Progenitor cell of endocrine pancreas (in vitro differentiated cells): ENCODE measurements at places on chromosomes 12 and 14.

DNA sequence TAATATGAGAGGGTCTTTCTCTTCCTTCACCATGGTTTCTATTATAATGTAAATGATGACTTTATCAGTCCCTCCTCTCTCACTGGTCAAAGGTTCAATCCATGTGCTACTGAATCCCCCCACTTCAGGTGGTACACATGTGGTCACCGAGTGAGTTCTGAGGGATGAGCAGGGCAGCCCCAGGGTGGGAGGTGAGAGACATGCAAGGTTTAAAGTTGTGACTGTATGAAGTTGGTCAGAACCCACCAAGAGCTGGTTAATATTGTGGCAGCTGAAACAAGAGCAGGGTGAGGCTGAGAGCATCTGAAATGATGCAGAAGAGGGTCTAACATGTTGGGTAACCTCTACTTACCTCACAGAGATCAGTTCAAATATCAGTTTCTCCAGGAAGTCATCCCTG lies 444.7 kb upstream of the FBXO33 start:
- DNase-seq, result no peak

GRCh38 chr14:33555710-33556350 lies 395.0 kb downstream of the EGLN3 start:
- no peak for DNase-seq

- DNase-seq, result no peak
Observed at GRCh38 chr12:45613296-45613695, 116.2 kb upstream of the ARID2 start.

DNA sequence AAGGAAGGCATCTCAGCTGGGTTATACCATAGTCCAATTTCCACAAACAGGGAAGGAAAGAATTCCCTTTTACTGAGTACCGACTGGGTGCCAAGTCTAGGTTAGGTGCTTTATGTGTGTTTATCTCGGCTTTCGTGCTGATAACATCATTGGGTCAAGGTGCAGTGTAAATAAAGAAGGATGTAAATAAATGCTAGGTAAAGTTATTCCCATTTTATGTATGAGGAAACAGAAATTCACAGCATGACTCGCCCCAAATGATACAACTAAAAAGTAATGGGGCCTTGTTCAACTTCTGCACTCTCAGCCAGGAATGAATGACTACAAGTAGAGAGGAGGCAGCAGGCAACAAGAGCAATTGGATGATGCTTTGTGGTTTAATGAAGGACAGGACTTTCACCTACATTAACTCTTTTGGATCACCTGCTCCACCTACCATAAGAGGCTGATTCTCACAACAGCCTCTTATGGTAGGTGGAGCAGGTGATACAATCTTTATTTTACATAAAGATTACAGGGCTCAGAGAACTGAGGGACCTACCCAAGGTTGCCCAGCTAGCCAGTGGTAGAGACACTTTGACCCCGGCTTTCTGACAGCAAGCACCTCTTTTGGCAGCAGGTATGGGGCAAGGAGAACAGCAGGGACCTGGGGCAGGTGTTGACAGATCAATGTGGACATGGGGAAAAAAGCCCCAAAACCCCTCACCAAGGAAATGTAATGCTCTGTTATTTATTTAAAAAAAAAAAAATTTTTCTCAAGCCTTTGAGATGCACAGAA lies 213.4 kb upstream of the NUDT4 start:
- DNase-seq, result no peak

DNA sequence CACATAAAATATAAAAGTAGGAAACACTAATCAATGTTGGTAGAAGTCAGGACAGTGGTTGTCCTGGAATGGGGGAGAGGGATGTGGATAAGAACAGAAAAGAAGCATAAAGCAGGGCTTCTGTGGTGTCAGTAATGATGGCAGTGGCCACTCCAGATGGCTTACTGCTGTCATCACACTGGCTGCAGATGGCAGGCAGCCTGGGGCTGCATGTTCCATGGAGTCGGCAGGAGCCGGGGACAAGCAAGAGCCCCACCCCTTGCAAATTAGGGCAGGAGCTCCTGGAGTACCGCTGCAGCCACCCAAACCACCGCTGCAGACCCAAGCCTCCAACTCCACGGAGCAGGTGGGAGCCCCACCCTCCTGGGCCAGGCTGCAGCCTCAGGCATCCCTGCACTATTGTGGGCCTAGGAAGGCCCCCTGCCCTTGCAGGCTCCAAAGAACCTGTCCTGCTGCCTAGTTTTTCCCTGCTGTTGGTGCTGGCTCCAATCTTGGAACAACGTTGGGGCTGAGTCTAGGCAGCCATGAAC lies 28.8 kb upstream of the SLC5A8 start:
- no peak for DNase-seq

- DNase-seq, result no peak
Observed at GRCh38 chr12:79841248-79841877, 93.5 kb downstream of the PPP1R12A start.

GRCh38 chr14:70882776-70883492 lies 24.3 kb upstream of the PCNX1 start:
- no peak for DNase-seq

DNA sequence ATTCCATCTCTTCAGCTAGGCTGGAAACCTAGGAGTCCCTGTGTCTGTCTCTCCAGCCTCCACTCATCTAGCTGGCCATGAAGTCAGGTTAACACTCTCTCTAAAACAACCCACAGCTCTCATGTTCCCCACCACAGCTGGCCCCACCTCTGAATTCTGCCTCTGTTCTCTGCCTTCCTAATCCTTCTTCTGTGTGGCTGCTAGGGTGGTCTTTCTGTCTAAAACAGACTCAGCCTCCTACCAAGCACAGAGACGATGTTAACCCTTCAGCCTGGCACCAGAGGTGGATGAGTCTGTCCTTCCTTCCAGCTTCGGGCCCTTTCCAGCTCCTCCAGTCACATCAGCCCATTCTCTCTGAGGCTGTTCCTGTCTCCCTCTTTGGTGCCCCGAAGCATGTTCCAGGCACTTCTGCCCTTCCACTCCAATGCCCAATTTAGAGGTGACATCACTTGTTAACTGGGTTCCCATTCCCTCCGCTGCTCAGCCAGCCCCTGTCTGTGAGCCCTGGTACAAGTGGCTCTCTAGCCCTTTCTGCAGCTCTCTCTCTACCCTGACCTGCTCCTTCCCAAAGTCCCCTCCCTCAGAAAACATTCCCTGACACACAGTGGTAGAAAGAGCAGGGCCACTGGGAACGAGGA lies 9.1 kb downstream of the FIGNL2 start:
- DNase-seq, result no peak

DNA sequence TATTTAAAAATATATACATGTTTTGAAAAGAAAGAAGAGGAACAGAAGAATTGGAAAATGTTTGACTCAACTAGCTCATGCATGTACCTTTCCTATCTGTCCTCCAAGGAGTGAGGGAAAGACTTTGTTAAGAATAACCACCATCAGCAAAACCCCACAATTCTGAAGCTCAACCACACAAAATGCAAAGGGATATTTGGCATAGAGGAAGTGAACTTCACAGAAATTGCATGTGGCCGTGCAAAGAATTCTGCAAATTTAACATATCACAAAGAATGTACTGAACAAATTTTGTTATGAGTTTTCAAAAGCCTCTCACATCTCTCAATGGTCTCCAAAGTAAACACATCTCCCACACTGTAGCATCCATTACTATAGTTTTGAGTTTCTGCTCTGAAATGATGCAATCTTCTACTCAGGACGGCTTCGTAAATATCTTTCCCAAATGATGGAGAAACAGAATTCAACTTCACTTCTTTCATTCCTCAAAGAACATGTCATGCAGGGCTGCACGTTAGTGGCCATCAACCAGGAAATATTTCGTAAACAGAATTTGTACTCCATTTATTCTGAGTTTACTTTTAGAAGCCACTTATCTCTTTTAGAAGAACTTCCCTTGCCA lies 17.6 kb downstream of the DUSP6 start:
- DNase-seq, result no peak

DNA sequence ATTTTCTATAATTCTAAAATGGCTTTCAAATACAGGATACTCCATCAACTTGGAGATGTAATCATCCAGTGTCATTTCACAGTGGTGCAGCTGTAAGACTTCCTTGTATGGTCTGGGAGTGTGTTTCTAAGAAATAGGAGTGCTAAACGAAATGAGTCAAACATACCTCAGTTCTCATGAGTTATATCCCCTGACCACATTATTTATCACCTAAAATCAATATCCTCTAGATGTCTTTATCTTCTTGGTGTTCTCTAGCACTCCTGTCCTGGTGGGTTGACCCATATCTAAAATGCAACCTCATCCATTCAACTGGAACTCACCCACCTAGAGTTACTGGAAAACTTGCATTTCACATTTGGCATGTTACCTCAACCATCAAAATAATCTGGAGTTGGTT lies 33.2 kb downstream of the TMEM30B start:
- DNase-seq, result no peak

DNA sequence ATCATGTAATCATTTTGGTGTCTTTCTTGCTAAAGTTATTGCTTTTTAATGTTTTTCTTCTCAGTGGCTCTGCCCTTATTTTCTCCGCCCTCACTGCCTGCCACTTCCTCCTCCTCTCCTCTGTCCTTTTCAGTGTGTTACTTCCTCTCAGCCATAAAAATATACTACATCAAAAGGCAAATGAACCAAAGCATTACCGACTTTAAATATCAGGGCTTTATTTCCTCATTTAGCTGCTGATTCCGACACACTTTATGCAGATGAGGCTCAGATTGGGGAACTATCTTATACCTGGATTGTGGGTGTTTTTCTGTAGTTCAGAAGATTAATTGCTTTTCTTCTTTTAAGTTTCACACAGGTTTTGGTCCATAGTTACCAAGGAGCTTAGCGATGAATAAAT lies 118.1 kb downstream of the CMAS start:
- no peak for DNase-seq

DNA sequence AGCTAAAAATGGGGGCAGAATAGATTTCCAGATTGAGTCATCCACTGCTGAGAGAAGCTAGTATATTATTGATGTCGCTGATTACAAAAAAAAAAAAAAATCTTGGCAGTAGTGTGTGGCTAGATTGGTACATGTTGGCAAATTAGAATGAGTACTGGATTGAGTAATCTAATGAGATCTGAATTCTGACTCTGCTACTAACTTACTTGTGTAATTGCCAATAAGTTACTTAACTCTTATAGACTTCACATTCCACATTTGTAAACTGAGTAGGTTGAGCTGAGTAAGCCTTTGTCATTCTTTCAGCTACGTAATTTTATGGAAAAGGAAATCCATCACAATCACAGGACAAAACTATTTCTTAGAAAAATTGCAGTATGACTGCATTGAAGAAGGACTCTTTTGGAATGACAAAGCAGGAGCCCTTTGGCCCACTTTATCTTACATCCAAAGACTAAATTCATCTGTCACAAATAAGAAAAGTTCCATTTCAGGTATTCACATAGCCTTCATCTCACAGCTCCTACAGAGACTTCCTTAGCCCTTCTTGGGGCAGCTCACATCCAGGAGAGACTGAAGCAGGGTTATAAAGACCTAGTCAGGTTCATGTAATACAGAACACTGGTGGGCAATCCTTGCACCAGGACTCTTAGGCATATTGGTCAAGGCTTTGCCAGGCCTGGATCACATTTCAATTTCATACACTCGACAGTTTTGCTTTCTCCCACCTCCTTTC lies 197.3 kb upstream of the CPNE8 start:
- no peak for DNase-seq
